ENCODE measurements at places on chromosomes 6 and 20. TPM values are rescaled to one million over a fixed set of nuclear protein-coding genes. Genes with fewer than 3 reads are reported as not detected.
A peak's percentile ranks its signal among the peaks of the same experiment; 100 is the strongest.

DNA sequence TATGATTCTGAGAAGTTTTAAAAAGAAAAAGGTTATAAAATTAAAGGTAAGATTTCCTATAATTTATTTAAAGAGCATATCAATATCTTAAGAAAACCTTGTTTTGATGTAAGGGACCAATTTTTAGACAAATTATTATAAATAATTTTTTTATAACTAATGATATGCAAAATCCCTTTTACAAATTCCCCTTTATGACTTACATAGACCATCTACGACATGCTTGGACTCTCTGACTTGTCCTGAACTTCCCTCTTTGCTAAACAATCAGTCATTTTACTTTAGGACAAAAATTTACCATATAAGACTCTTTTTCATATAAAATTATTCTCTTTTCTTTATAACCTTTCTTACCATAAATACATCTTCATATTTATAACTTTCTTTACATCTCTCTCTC lies 15.3 kb upstream of the ANGPT4 start:
- no peak for DNase-seq

DNA sequence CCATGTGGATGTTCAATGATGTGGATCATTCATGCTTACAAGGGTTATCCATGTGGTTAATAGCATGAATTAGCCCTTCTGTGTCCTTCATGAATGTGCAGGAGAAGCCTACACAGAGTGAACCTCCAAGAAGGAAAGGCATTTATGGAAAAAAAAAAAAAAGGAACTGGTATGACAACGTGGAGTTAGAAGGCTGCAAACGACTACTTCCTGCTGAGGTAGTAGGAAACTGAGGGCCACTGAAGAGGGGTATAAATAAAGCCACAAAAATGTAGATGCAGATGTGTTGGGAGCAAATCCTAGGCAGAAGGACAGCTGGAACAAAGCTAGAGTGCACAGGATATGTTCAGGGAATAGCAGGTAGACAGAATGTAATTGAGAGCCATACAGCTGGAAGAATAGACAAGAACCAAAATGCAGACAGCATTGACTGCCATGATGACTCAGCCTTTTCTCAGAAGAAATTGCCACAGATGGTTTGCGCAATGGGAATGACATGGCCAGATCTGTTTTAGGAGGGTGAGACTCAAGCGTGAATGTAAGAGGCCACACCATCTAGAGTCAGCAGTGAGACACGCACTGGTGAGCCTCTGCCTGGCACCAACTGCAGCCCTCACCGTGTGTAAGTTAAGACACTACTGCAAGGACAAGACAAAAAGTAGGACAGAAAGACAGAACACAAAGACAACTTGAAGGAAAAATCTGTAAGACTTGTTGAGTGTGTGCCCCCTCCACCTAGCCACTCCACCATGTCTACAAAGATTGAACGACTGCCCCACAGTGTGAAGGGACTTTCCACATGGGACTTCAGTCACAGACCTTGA lies 79.8 kb downstream of the KIF13A start:
- DNase-seq: peak; percentile 80

SLPI gene
- not detected for total RNA-seq

KCNK5 gene
- not detected for total RNA-seq
